ENCODE measurements at places on chromosomes 2 and 18. TPM values are rescaled to one million over a fixed set of nuclear protein-coding genes. Genes with fewer than 3 reads are reported as not detected.

GRCh38 chr2:219598308-219599078, 836 bp downstream of the STK11IP start:
- DNase-seq = no peak

- DNase-seq = peak; percentile 4
These were observed 567 bp downstream of the TMEM200C start for GRCh38 chr18:5894611-5895298.

GRCh38 chr2:62593825-62594224, 87.8 kb upstream of the TMEM17 start:
- DNase-seq = no peak

- no peak for DNase-seq
These were observed 32.0 kb downstream of the LGALSL start for GRCh38 chr2:64485961-64486360.

- peak; percentile 77 for DNase-seq
These were observed 707 bp upstream of the DGUOK start for GRCh38 chr2:73925853-73926492.

DNA sequence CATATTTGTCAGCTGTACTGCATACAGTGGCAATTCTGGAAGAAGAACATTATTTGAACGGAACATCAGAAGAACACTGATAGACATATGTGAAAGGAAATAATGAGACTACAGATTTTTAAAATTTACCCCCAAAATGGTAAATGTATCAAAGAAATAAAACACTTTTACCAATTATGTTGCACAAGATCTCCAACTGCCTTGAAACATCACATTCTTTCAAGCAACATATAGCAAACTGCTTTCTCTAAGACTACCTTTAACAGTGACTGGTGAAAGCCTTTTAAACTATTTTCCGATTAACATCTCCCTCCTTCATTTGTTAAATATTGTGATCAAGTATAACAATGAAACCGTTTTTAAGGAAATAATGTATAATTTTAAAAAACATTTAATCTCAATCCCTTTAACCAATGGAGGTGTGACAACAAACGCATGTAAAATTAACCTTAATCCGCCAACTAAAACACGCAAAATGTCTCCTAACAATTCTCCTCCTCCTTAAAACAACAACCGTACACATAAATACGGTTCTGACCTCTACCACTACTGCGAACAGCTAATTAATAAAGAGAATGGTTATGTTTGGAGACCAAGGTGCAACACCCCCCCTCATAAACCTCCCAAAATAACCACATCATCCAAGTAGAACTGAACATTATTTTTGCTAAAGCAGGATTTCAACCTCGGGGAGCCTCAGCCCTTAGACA, 2.4 kb downstream of the FBXO11 start:
- DNase-seq = no peak

DNA sequence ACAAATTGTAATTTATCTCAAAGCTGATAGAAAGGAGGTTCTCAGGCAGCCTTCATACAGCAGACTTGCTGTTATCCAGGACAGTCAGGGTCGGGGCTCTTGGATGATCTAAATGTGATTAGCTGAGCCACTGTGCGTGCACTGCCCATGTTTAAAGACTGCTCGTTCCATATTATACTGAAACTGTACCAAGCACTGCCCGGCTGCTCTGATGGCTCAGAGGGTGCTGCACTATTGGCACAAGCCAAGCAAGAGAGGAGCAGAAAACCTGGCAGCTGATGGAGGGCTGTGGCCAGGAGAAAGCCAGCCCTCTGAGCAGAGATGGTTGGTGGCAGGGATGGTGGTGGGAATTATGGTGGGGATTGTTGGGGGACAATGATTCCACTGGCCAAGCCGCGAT, 63.4 kb downstream of the COL6A3 start:
- no peak for DNase-seq

GRCh38 chr18:63145851-63146555, 173.6 kb downstream of the BCL2 start:
- no peak for DNase-seq

- DNase-seq = no peak
These were observed 363.6 kb upstream of the HS6ST1 start for GRCh38 chr2:128682266-128682665.

- no peak for DNase-seq
These were observed 190.8 kb upstream of the PARD3B start for GRCh38 chr2:204354442-204354856.

- DNase-seq = peak; percentile 35
These were observed 2.1 kb upstream of the CXCR1 start for GRCh38 chr2:218168635-218169462.

- DNase-seq = no peak
These were observed 2019.4 kb upstream of the PIK3C3 start for GRCh38 chr18:39935598-39935997.

GRCh38 chr2:237529452-237530402, 36.6 kb upstream of the PRLH start:
- DNase-seq = no peak

GRCh38 chr2:34545486-34546136, 946.5 kb upstream of the FAM98A start:
- DNase-seq = no peak

- peak; percentile 95 for DNase-seq
These were observed at the start of gene LRATD1 for GRCh38 chr2:14632133-14632936. TSS of gene LRATD1 (plus strand) at chr2:14632717. CDS start at chr2:14633980, 1,263 bp downstream.

GRCh38 chr18:2897448-2898185, 50.8 kb downstream of the EMILIN2 start:
- peak; percentile 10 for DNase-seq

DNA sequence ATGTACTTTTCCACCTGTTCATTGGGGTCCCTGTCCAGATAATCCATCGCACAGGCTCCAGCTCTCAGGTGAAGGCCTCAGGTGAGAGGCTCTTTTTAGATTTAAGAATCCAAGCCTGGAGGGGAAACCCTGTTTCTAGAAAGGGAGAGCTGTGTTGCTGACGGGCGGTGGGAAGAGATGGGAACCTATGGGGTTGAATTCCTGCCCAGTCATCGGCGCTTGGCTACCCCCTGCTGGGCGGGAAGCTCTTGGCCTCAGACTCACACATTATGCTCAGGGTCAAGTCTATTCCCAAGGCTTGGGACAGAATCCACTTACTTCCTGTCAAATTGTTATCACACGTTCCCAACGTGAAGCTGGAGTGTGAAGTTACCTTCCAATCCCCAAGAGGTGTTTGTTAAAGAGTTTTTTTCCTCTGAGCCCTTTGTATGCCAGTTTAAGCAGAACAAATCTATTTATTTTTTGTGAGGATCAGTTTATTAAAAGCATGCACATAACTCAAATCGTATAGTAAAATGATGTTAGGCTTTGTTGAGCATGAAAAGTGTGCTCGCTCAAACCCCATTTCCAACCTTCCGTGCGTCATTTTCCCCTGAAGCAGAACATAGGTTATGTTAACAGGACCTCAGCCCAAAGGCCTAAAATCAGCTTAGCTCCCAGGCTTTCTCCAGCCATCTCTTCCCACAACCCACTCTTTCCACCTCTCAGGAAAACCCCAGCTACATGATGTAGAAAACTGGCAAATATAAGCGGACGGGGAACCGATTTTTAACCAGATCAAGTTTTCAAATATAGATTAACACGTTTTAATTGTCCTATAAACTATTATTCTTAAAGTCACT, 181.7 kb upstream of the ETAA1 start:
- peak; percentile 33 for DNase-seq

DNA sequence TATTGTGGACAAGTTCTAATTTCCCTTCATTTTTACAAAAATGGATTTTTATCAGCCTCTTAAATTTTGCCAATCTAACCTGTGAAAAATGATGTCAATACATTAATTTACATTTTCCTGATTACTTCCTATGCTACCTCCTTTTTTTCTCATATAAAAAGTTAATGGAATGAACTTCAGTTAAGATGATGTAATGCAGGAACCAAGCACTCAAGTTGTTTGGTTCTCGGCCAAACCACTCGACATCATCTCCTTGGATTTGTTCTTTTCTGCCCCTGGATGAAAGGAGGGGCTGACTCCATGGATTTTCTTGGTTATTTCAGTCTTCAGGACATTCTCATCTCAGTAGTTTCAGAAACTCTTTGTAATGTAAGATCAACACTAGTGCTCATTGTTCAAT, 253.1 kb upstream of the NXPH2 start:
- no peak for DNase-seq

DNA sequence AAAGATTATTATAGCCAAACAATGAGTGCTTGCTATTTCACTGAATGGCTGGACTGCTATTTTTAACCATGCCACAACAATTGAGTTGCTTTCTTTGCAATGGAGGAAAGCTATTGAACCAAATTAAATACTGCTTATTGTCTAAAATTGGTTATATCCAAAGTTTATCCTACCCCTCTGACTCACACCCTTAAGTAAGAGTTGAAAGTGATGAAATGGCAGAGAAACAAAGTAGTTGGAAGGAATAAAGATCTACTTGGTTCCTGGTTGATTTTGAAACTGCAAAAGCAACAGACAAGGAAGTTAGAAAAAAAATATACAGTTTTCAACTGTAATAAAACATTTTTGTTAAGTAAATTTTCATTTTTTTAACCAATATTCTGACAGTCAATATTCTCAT, 47.5 kb downstream of the EML4 start:
- no peak for DNase-seq

- no peak for DNase-seq
These were observed 32.6 kb downstream of the MYL12B start for GRCh38 chr18:3294435-3295080.

DNA sequence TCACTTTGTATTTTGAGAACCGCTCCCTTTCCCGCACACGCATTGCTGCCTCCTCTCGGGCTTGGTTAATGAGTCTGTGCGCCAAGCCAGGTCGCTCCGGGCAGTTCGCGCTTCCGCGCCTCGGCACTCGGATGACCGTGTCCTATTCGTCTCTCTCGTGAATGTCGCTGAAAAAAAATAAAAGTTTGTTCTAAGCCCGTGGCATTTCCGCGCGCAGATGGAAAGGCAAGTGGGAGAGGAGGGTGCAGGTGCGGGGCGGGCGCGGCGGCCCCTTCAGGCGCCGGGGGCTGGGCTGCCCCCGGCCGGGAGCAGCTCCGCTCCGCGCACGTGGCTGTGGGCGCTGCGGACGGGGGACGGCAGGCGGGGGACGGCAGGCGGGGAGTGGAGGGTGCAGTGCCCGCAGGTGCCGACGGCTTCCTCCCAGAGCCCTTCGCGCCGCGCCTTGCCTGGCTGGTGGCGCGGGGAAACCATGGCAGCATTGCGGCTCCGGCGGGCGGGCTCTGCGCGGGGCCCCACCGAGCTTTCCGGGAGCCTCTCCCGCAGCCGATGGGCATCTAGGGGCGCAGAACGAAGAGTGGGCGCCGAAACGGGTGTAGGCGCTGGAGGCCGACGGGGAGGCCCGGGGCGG, 159.6 kb upstream of the SIX2 start:
- no peak for DNase-seq

GRCh38 chr2:96108541-96109360, 7.6 kb downstream of the ADRA2B start:
- DNase-seq = no peak

GRCh38 chr2:17628349-17629261, 88.1 kb downstream of the VSNL1 start:
- DNase-seq = no peak

DNA sequence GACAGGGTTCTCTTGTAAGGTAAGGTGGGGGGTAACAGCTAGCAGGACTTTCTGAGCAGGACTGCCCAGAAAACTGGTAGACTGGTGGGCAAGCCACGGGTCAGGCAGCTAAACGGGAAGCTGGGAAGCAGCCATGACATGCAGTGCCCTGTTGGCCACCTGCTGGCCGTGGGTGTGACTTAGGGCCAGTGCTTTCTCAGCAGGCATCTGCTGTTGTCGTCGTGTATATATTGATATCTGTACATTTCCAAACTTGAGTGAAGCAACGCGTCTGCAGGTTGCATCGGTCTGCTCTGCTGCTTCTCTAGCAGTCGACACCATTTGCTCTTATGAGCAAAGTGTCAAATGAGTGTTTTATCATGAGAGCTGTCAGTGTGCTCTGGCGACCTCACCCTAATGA, 31.0 kb downstream of the COA5 start:
- no peak for DNase-seq

- no peak for DNase-seq
These were observed 137.1 kb upstream of the TACR1 start for GRCh38 chr2:75336451-75336850.

DNA sequence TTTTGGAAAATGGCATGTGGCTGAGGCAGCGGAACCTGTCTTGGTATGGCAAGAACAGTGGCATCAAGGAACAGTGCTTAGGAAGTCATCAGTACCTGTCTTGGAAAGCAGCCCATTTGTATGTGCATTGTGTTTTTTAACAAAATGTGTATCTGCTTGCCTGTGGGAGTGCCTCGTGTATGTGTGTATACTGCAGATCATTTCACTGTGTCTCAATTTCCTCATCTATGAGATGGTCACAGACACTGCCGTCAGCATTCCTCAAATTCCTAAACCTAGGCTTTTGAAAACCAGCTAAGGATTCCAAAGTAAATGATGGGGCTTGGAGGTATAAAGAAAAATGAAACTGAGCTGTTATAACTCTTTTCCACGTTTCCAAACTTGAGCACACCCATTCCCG, 441.3 kb downstream of the RND3 start:
- DNase-seq = no peak

DNA sequence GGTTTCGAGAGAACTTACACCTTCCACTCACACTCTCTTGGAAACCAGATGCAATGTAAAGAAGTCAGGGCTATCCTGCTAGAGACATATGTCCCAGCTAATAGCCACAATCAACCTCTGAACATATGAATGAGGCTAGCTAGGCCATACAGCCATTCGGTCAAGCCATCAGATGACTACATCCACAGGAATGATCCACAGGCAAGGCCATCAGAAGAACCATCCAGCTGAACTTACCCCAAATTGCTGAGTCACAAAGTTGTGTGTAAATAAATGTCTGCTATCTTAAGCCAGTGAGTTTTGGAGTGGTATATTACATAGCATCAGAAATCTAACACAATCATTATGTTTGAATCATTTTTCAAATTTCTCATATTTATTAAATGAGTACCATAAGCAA, 5.2 kb upstream of the SPAST start:
- no peak for DNase-seq

Gene TUBA3E
- total RNA-seq = not detected

Gene MSTN
- 0.09 TPM for total RNA-seq

Gene SPEG
- total RNA-seq = 29.4 TPM

Gene PNPT1
- total RNA-seq = 20.0 TPM

Gene LINC00305
- not detected for total RNA-seq

Gene RAPGEF4
- 1.2 TPM for total RNA-seq

Gene ST3GAL5
- total RNA-seq = 2.9 TPM

Gene CAPN14
- total RNA-seq = 0.09 TPM

Gene MYO5B
- 128 TPM for total RNA-seq

Gene L3MBTL4
- total RNA-seq = 4.9 TPM

Gene MOCOS
- 5.6 TPM for total RNA-seq

Gene EDAR
- 0.61 TPM for total RNA-seq

Gene NT5DC4
- total RNA-seq = not detected

Gene HOXD4
- 3.8 TPM for total RNA-seq

Gene LIPG
- total RNA-seq = 14.2 TPM

Gene C2orf66
- total RNA-seq = not detected

Gene PPP3R1
- total RNA-seq = 56.3 TPM

Gene RPS27A
- 661 TPM for total RNA-seq

Gene FAHD2B
- total RNA-seq = 6.1 TPM

Gene UPP2
- not detected for total RNA-seq

Gene GCA
- total RNA-seq = 25.6 TPM

Gene SPATA3
- total RNA-seq = not detected

Gene AMER3
- 0.42 TPM for total RNA-seq

Gene MTA3
- 47.4 TPM for total RNA-seq

Gene SCYGR4
- total RNA-seq = not detected

Gene KLHL30
- 0.18 TPM for total RNA-seq

Gene IKZF2
- total RNA-seq = 8.5 TPM
